Stimulated activated CD4-positive, alpha-beta T cell treated with anti-CD3 and anti-CD28 coated beads, Interleukin-4, amount 100 ng/mL, for 24 hours (primary cell): ENCODE measurements at places on chromosomes 2 and 18.

GRCh38 chr2:159185401-159186130 lies 100.9 kb downstream of the WDSUB1 start:
- no peak for DNase-seq

- no peak for DNase-seq
These were observed 57.3 kb upstream of the TANK start for GRCh38 chr2:161102770-161103450.

- no peak for DNase-seq
These were observed 149.2 kb downstream of the TGIF1 start for GRCh38 chr18:3599195-3599594.

- no peak for DNase-seq
These were observed 236.9 kb downstream of the TRIB2 start for GRCh38 chr2:12953596-12953995.

- DNase-seq: peak; percentile 8
These were observed 10.1 kb downstream of the IL37 start for GRCh38 chr2:112920923-112921532.

GRCh38 chr18:26479681-26480079 lies 68.7 kb downstream of the KCTD1 start:
- DNase-seq: no peak

- no peak for DNase-seq
These were observed 300.5 kb downstream of the ALK start for GRCh38 chr2:29620890-29621289.

DNA sequence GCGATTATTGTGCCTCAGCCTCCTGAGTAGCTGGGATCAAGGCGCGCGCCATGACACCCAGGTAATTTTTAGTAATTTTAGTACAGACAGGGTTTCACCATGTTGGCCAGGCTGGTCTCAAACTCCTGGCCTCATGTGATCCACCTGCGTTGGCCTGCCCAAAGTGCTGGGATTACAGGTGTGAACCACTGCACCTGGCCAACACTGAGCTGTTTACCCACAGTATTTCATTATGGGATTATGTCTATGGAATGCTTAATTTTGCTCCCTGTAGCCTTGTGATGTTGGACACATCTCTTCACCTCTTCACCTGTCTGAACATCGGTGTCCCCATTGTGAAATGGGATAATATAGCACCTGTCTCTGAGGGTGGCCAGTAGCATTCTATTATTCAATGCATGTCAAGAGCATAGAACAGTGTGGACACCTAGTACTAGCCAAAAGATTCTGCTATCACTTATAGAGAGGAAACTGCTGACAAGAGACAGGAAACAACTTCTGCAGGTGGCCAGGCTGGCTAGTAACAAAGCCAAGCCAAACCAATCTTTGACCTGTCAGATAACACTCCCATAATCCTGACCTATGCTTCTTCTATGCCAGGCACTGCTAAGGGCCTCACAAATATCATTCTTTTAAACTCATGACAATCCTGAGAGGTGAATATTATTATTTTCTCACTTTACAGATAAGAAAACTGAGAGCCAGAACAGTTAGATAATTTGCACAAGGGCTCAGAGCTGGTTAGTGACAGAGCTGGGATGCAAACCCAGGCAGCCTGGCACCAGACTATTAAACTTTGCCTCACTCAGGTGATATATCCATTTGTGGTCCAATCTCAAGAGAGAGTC lies 29.4 kb upstream of the REEP1 start:
- no peak for DNase-seq

GRCh38 chr2:29619689-29620088 lies 301.7 kb downstream of the ALK start:
- no peak for DNase-seq

GRCh38 chr2:177171418-177171865 lies 41.2 kb upstream of the HNRNPA3 start:
- no peak for DNase-seq

DNA sequence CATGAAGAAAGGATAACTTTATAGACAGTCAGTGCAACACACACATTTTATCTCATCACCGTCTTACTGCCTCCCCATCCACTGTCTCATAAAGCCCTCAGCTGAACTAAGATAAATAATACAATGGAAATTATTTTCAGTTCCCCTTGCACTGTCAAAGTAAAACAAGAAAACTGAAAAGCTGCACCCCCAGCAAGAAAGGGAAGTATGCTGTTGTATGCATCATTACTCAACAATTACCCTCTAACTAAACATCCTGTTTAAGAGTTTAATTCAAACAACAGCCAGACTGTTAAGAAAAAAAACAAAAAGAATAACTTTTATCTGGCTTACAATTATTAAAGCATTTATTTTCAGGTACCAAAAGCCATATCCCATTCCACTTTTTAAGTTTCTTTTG lies 25.0 kb downstream of the MPPE1 start:
- no peak for DNase-seq

- no peak for DNase-seq
These were observed 72.4 kb downstream of the FASTKD2 start for GRCh38 chr2:206837775-206838174.

DNA sequence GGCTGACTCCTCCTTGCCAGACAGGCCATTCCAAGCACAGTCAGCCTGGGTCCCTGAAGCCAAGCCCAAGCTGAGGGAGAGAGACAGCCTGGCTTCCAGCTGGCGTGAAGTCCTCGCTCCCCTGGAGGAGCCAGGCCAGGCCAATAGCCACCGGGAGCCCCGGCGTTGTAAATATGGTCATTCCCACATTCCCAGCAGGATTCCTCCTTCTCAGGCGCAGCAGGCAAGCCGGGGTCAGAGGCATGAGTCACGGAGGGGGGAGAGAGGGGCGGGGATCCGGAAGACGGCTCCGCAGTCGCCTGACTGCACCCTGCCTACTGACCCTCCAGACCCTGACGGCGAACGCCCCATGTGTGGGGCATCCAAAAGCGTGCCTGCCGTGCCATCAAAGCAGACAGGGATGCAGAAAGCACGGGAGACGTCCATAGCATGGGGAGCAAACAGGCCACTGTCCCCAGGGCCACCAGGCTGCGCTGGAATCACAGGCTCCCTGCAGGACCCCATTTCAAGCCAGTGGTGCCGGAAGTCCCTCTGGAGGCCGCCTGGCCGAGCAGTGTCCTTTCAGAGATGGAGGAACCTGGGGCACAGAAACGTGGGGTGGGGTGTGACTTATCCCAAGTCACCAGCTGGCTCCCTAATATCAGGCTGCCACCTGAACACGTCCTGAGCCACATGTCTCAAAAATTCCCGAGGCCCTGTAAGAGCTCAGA lies 48.2 kb downstream of the TWIST2 start:
- no peak for DNase-seq

DNA sequence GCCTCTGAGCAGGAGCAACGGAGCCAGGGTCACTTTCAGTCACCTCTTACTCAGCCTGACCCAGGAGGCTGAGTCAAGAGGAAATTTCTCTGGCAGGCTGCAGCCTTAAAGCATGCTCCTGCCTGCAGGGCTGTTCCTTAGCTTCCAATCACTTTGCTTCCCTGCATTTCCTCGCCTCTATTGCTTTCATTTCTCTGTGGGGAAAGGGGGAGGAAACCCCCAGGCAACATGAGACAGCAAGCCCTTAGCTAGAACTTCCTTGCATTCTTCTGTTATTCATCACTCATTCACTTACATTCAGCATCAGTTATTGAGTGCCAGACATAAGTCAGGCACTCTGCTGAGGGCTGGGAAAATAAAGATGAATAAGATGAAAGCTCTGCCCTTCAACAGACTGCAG lies 13.0 kb downstream of the XDH start:
- no peak for DNase-seq

DNA sequence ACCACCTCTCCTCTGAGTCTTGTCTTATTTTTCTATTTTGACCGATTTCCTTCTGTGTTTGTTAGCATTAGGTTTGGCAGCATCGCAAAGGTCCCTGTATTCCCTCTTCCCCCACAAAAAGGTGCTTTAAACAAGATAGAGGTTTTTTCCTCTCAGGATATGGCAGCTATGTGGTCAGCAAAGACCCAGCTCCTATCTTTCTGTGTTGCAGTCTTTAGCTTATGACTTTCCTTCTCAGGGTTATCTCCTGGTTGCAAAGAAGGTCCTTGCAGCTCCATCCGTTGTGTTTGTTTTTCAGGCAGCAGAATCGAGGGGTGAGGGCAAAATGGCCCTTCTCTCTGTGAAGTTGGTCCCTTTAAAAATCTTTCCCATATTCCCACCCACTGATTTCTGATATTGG lies 38.4 kb downstream of the GALNT1 start:
- DNase-seq: no peak

DNA sequence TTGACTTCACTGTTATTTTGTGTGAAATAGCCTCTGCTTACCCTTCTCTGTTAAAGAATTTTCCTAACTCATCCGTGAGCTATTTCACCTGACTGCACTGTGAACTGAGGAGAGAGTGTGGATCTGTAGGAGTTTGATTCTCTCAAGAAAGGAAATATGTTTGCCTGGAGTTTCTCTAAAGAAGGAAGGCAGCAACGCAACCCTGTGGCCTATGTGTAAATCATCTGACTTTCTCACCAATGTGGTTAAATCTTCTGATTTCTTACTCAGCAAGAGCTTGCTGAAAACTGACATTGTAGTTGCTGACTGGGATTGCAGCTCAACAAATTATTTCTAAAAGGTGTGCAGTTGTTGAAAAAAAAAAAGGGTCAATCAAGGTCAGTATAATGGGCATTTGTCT lies 153.9 kb upstream of the PELI1 start:
- no peak for DNase-seq

DNA sequence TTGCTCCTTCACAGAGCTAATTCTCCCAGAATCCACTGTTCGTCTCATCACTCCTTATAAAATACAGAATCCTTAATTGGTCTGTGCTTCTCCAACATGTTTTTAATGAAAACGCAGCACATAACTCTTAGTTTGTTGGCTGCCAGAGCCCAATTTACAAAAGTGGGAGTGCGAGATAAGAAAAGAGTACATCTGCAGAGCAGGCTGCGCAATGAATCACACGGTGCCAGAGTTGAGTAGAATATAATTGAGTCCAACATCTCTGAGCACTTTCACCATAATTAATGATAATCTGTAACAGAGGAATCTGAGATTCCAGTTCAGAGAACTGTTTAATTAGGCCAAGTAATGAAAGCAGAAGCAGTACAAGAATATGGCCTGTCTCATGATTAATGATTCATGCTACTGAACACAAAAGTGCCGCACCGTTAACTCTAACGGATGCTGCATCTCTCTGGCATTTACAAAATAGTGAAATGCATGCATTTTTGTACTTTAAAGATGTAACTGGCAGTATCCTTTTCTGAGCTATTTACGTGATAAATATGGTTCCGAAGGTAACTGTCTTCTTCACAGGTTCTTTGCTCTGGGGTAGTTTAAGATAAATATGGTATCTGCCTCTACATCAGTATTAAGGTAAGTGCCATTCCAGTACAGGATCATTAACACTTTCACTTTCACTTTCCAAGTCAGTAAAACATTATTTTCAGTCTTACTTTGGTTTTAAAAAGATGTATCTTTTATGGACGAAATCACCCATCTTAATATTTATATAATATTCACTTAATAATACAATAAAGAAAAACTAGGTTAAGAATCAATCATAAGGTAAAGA lies 785.6 kb downstream of the NR4A2 start:
- DNase-seq: no peak

DNA sequence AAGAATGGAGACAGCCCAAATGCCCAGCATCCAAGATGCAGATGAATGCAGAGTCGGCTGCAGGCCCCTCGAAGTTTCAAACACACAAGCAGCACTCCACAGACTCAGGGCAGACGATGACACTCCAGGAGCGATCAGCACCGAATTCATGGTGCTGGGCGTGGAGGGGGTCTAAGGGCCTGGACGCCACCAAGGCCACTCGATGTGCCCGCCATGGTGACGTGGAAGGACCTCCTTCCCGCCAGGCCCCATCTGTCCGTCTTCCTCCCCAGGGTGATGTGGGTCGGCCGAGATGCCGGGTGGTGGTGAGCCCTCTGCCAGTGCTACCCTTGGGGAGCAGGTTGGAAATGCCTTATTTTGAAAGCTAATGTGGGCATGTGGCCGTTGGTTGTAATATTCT lies 9.4 kb downstream of the KIF1A start:
- no peak for DNase-seq
